ENCODE measurements at places on chromosomes 12 and 14.

- DNase-seq, result no peak
Observed at GRCh38 chr12:64082866-64083268, 139.2 kb downstream of the KICS2 start.

DNA sequence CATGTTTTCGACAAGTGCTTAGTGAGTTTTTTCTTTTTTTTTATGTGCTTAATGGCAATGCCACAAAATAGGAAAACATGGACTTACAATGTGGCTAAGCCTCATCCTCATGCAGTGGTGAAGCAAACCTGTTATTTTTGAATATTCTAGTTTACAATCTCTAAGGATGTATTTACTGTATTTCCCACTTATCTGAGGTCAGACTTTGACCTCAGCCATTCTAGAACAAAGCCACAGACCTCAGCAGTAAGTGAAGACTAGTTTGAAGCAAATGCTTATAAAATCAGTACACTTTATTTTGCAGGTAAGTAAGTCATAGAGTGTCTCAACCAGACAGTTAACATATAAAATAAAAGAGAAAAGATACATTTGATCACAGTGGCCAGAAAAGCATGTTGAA, 130.1 kb downstream of the CCDC91 start:
- no peak for DNase-seq

DNA sequence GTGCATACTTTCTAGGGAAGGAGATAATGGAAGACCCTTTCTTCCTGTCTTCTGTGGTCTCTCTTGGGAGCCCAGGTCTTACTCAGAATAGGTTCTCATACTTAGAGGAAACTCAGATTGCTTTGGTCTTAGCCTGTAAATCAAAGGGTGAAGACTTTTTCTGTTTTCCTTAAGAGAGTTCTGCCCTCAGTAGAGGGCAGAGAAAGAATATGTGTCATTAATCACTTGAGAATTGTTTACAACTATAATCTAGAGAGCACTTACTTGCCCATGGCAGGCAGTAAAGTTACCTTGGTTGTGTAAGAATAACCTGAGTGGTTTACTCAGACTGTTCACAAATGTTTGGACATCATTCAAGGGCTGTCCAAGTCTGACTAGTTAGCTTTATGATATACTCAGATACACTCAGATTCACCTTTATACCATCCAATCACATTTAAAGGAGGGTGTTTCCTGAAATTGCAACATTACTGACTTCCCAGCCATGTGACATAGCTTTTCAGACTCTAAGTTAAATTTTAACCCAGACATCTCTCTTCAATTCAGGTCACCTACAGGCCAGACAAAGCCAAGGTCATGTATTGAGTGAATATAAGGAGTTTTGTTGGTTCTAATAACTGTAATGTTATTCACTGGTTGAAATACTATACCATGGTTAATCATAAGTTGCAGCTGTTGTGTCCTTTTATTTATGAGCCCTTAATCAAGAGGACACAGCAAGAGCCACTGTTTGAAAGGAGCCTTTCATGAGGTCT, 372.2 kb downstream of the RAD51B start:
- DNase-seq, result no peak

- DNase-seq, result no peak
Observed at GRCh38 chr12:4011597-4011996, 138.4 kb upstream of the PARP11 start.

DNA sequence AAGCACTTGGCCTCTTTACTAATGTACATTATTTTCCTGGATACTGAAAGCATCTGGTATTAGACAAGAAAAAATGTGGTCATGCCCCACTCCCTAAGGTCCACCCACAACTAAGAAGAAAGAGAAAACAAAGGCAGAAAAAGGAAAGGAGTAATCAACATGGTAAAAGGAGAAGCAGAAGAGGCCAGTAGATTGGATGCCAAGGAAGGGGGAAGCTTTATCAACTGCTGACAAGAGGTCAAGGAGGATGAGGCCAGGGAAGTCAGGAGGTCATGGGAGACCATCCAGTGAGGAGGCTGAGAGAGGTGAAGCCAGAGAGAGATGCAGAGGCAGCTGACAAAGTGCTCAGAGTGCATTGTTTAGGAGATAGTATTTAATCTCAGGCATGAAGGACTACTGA, 383.5 kb downstream of the ZFP36L1 start:
- DNase-seq, result peak; percentile 16

- no peak for DNase-seq
Observed at GRCh38 chr12:81089412-81089811, 11.5 kb downstream of the ACSS3 start.

DNA sequence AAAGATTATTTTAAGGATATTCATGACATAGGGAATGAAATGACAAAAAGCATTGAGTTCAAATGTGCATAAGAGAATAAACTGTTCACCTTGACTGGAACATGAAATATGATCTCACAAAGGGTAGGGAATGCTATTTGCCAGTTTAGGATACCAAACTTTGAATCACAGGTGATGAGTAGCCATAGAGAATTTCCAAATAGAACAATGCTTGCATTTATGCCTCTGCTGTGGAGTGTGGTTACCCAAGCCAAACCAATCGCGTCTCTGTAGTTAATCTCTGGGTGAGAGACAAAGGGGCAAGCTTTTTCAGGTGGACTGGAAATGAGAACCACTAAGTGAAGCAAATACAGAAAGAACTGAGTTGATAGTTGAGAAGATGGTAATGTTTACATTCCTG, 371.1 kb upstream of the RPL10L start:
- DNase-seq, result no peak

GRCh38 chr14:105014032-105014431, 6.9 kb downstream of the CDCA4 start:
- DNase-seq, result no peak

DNA sequence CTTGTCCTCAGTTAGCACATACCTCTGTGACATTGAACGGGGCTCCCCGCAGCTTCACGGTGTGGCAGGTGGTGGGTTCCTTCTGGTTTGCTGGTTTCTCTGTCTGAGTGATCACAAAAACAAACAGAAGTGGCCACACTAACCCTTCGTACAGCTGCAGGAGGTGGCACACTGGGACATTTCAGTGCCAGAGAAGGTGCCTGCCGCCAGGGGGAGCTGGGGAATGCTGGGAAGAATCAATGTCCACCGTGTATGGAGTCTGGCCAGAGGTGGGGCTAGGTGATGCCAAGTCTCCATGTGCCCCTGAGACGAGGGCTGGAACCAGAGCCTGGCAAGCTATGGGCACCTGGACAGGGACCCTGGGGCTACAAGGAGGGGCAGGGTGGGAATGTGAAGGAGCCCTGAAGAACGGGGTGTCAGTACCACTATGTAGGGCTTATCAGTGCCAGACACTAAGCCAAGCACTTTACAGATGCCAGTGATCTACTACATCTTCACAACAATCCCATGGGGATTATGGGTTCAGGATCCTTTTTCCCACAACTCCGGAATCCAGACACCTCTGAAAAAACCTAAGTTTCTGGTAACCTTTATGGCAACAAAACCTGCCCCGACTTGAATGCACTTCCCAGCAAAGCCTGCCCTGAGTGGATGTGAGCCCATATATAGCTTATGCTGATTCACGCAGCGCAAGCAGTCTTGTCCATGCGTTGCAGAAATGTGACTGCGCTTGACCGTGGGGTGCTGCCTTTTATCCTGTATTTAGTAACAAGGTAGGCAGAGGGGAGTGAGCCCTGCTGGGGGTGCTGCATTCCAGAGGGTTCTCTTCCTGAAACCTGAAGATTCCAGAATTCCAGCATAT, 10.8 kb downstream of the RBM19 start:
- no peak for DNase-seq

DNA sequence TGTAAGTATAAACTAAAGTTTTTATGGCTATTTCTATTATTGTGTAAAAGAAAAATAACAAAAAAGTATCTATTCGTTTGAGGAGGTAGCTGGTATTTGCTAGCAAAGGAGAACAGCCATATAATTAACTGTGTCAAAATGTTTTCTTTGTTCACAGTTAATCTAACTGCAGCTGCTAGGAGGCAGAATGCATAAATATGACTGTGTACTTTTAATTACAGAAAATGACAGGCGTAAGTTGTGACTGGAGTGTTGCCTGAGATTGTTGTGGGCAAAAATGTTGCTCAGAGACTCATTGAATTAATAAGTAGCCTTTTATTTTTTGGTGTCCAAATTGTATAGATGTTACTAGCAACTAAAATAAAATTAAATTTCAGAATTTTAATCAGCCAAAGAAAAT, 33.5 kb downstream of the PTPRO start:
- DNase-seq, result no peak

DNA sequence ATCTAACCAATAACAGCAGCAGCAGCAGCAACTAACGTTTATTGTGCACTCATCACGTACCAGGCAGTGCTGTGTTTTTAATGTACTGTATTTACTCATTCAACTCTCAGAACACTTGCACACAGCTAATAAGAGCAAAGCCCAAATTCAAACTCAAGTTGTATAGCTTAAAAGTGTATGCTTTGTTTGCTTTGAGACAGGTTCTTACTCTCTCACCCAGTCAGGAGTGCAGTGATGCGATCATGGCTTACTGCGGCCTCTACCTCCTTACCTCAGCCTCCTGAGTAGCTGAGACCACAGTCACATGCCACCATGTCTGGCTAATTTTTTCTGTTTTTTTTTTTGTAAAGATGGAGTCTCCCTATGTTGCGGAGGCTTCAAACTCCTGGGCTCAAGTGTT, 105.4 kb downstream of the PAPLN start:
- DNase-seq, result no peak

GRCh38 chr14:103527408-103528145, 1.4 kb upstream of the TRMT61A start:
- DNase-seq, result peak; percentile 28

DNA sequence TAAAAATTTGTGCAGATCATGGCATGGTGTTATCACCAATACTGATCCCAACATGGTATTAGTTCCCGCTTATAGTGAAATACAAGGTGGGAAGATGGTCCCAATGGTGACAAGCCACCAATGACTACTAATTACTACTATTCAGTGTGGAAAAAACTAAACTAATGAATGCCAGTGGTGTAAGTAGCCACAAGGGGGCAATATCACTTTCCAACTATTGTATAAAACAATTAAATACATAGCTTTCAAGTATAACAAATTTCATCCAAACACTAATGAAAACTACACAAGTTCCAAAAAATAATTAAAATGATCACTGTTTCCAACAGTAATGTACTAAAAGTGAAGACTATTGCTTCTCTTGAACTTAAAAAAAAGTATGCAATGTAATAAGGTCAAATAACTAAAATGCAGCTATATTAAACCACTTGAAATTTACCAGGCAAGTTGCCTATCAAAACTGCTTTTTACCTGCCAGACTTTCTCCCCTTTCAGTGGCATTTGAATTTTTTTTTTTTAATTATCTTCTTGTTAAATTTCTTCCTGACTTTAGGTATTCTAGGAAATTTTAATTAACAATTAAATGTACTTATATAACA, 58.0 kb downstream of the PAPLN start:
- peak; percentile 76 for DNase-seq

DNA sequence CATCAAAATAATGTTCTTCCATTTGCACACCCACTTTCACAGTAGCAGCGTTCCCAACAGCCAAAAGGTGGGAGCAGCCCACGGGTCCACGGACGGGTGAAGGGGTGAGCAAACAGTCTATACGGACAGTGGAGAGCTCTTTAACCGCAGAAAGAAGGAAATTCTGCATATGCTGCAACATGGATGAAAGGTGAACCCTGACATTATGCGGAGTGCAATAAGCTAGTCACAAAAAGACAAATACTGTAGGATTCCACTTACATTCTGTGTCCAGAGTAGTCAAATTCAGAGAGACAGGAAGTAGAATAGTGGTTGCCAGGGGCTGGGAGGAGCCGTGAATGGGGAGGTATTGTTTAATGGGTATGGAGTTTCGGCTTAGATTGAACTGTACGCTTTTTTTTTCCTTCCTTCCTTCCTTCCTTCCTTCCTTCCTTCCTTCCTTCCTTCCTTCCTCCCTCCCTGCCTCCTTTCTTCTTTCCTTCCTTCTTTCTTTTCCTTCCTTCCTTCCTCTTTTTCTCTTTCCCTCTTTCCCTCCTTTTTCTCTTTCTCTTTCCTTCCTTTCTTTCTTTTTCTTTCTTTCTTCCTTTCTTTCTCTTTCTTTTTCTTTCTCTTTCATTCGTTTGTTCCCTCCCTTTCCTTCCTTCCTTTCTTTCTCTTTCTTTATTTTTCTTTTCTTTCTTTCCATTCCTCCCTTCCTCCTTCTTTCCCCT, 15.8 kb upstream of the ANKRD9 start:
- peak; percentile 54 for DNase-seq

- DNase-seq, result no peak
Observed at GRCh38 chr14:36035675-36036074, 140.8 kb downstream of the PTCSC3 start.

DNA sequence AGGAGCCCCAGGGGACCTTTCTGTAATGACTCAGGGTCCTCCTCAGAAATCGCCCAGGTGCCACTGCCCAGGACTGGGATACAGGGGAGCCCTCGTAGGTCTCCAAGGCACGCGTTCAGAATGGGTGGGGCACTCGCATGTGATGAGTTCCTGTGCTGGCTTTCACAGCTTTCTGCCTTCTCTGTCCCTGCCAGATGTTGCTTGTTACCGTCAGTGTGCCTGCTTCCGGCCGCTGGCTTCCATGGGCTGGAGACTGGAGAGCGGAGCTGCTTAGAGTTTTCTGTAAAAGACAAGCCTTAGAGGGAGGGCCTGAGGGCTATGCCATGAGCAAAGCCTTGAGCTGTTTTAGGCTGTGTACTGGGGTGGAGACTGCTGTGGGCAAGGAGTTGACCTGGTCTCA, 75.0 kb upstream of the SLC24A4 start:
- DNase-seq, result no peak

- no peak for DNase-seq
Observed at GRCh38 chr14:89563471-89563870, 146.4 kb upstream of the FOXN3 start.

- DNase-seq, result no peak
Observed at GRCh38 chr12:103207936-103208335, 250.5 kb downstream of the ASCL1 start.

Measured in hematopoietic multipotent progenitor cell (in vitro differentiated cells).